ENCODE measurements at places on chromosomes 1 and 21.
A peak's percentile ranks its signal among the peaks of the same experiment; 100 is the strongest.

DNA sequence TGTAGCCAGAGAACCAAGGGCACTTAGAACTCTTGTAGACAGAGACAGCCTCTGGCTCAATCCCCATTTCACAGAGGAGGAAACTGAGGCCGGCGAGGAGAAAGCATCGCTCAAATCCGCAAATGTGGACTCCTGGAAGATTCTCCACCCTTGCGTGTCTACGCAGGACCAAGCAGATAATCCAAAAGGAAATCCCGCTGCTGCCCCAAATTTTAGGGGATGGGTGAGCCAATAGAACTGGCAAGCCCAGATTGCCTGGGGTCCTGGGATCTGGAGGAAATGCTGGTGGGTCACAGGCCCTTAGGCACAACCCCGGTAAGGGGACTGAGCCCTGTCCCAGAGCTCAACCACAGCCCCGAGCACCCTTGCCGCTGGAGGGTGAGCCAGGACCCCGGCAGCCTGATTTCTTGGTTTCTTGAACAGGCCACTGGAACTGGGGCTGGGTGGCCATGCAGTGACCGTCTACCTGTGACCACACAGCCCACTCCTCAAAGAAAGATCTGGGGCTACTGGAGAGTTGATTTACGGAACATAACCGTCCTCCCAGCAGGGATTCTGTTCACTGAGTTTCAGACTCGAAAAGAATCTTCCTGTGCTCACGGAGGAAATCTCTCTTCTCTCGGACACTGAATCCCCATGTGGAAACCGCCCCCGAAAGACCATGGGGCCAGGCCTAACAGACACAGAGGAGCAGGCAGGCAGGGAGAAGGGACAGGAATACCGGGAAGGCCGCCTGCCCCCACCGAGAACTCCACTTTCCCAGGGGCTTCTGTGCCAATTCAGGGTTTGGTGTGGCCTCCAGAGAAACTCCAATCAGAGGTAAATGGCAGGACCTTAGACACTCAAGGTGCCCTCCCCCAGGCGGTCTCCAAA is 238.4 kb downstream of the NPHP4 start:
- H3K27ac ChIP-seq = no peak overlapping the region
- H3K4me1 ChIP-seq = no peaks in the 10 kb centered on the region
- DNase-seq = no peak
- H3K36me3 ChIP-seq = no peaks in the 10 kb centered on the region

DNA sequence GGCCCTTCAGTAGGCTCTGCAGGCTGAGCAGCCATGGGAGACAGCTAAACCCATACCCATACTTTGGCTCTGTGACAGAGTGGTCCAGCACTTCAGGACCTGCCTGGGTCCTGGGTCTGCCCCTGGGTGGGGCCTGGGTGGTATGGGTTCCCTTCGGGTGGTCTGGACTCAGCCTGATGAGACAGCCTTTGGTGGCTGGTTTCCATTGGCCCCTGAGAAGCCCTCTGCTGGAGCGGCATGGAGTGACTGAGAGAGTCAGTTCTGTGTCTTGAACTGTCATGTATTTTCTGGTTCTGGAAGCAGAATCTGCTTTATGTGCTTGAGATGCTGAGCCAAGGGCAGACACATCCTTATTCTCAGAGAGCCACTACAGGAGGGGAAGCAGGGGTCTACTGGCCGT is 31.3 kb upstream of the KCNA2 start:
- peaks cover 19% of the 10 kb centered on the region for H3K36me3 ChIP-seq
- DNase-seq = no peak
- H3K4me1 ChIP-seq = peaks cover 87% of the 10 kb centered on the region
- H3K27ac ChIP-seq = peak overlapping the region; percentile 76
- H3K4me3 ChIP-seq = no peak overlapping the region

- no peak overlapping the region for H3K27ac ChIP-seq
- DNase-seq = no peak
- H3K27me3 ChIP-seq = no peaks in the 10 kb centered on the region
- H3K36me3 ChIP-seq = no peaks in the 10 kb centered on the region
These were observed 77.0 kb downstream of the FAM78B start for GRCh38 chr1:166089804-166090203.

GRCh38 chr1:173916667-173917066 is 460 bp downstream of the SERPINC1 start:
- no peaks in the 10 kb centered on the region for H3K27me3 ChIP-seq
- DNase-seq = no peak
- no peak overlapping the region for H3K27ac ChIP-seq

GRCh38 chr1:241773991-241774390 is 74.0 kb upstream of the EXO1 start:
- H3K27me3 ChIP-seq = peaks cover 8% of the 10 kb centered on the region
- H3K4me3 ChIP-seq = no peak overlapping the region
- H3K36me3 ChIP-seq = no peaks in the 10 kb centered on the region
- H3K27ac ChIP-seq = no peak overlapping the region

- no peaks in the 10 kb centered on the region for H3K27me3 ChIP-seq
- DNase-seq = peak; percentile 34
- peak overlapping the region; percentile 97 for H3K27ac ChIP-seq
These were observed 49.1 kb downstream of the ATP2B4 start for GRCh38 chr1:203675596-203676347.

- no peak for DNase-seq
- H3K4me3 ChIP-seq = no peak overlapping the region
- H3K4me1 ChIP-seq = no peaks in the 10 kb centered on the region
- H3K27ac ChIP-seq = no peak overlapping the region
- H3K27me3 ChIP-seq = peaks cover 4% of the 10 kb centered on the region
These were observed 41.8 kb downstream of the FLVCR1 start for GRCh38 chr1:212899845-212900244.

- no peak overlapping the region for H3K27ac ChIP-seq
- no peak overlapping the region for H3K4me3 ChIP-seq
- DNase-seq = no peak
- H3K4me1 ChIP-seq = no peaks in the 10 kb centered on the region
- no peaks in the 10 kb centered on the region for H3K36me3 ChIP-seq
- H3K27me3 ChIP-seq = no peaks in the 10 kb centered on the region
These were observed 110.0 kb upstream of the SPAG17 start for GRCh38 chr1:118294875-118295642.

DNA sequence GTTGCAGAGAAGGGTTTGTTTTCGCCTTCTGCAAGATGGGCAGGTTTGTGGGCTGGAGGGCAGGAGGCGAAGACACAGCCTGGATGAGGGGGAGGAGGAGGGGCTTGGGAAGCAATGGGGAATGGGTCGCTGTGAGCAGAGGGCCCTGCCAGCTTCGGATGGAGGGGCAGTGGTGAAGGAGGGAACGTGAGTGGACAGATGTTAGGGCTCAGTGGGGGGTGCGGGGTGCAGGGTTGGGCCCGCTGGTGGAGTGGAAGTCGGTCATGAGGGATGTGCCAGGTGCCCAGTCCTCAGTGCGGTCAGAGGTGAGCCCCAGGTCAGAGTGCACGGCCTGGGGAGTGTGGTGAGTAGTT is 55.5 kb upstream of the ABCG1 start:
- peaks cover 7% of the 10 kb centered on the region for H3K4me1 ChIP-seq
- no peak for DNase-seq
- no peak overlapping the region for H3K4me3 ChIP-seq
- peaks cover 7% of the 10 kb centered on the region for H3K27me3 ChIP-seq

DNA sequence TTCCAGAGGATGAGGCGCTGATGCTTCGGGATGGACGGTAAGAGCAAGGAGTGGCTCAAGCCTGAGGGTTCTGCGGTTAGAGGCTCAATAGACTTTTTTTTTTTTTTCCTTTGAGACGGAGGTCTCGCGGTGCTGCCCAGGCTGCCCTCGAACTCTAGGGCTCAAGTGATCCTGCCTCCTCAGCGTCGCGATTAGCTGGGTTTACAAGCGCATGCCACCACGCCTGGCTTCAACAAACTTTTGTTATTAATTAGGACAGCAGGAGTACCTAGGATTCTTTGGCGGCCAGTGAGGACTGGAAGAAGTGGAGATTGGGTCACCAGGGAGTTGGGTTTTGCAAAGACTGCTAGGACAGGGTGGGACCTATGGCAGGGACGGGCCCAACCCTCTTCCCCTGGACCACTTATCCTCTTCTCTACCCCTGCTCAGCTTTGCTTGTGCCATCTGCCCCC is 587 bp downstream of the SCNM1 start:
- no peak for DNase-seq
- H3K27ac ChIP-seq = peak overlapping the region; percentile 97
- H3K4me1 ChIP-seq = peaks cover 51% of the 10 kb centered on the region
- H3K4me3 ChIP-seq = peak overlapping the region; percentile 95
- H3K27me3 ChIP-seq = peaks cover 2% of the 10 kb centered on the region
